Uterus (tissue), 4 donors: ENCODE measurements at places on chromosomes 2 and 18.

DNA sequence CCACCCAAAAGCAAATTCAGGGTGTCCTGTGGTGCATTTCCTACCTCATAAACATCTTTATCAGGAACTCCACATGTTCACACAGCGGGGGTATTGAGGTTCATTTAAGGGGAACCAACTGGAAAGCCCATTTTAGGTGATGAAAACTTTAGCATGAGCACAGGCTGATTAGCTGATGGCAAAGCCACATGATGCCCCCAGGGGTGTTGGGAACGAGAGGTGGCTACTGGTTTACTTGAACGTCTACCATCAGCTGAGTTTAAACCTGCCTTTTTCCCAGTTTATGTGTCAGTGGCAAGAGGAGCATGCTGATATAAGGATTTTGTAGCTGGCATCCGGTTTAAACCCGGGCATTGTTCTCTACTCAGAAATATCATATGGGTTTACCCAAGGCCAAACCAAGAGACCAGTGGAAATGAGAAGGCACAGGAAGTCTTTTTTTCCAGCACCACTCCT lies 54.5 kb upstream of the UPP2 start:
- H3K4me1 ChIP-seq, result no peaks in the 10 kb centered on the region
- no peaks in the 10 kb centered on the region for H3K36me3 ChIP-seq
- no peak for DNase-seq
- H3K27me3 ChIP-seq, result no peaks in the 10 kb centered on the region
- H3K4me3 ChIP-seq, result no peak overlapping the region

DNA sequence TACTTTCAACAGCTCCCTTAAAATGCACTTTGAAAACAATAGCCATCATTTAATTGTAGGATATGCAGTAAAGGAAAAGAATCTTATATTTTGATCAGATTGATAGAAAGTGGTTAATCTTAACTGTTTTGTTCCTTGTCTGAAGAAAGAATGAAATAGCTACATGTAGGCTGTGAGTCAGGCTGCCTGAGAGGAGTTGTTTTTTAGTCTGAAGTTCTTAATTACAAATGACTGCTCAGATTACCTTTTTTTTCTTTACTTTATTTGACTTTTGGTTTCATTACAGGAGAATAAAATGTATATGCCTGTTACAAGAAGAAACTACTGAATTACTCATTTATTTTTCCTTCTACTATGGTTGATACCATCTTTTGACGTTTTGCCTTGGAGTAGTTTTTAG lies 56.8 kb downstream of the AGFG1 start:
- H3K27me3 ChIP-seq, result no peaks in the 10 kb centered on the region
- no peak for DNase-seq
- no peaks in the 10 kb centered on the region for H3K4me1 ChIP-seq
- no peak overlapping the region for H3K27ac ChIP-seq
- H3K36me3 ChIP-seq, result no peaks in the 10 kb centered on the region

DNA sequence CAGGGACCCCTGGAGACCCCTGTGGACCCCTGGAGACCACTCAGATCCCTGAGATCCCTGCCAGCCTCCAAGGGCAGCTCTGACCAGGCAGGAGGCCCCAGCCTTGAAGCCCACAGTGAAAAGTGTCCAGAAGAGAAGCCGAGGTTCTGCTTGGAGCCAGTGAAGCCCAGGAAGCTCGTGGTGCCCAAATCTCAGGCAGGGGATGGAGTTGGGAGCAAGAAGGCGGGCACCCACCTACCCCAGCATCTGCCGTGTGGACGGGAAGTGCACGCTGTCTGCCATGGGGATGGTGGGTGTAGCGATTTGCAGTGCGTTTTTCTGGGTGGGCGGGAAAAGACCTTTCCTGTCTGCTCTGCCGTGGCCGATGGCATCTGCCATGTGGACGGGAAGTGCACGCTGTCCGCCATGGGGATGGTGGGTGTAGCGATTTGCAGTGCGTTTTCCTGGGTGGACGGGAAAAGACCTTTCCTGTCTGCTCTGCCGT lies 120.6 kb upstream of the CTDP1 start:
- no peaks in the 10 kb centered on the region for H3K27me3 ChIP-seq
- H3K4me3 ChIP-seq, result no peak overlapping the region
- H3K36me3 ChIP-seq, result no peaks in the 10 kb centered on the region
- H3K4me1 ChIP-seq, result no peaks in the 10 kb centered on the region
- DNase-seq, result no peak

- no peaks in the 10 kb centered on the region for H3K27me3 ChIP-seq
- H3K27ac ChIP-seq, result no peak overlapping the region
- no peak for DNase-seq
- no peaks in the 10 kb centered on the region for H3K4me1 ChIP-seq
- no peak overlapping the region for H3K4me3 ChIP-seq
- no peaks in the 10 kb centered on the region for H3K36me3 ChIP-seq
Observed at GRCh38 chr2:232476791-232477190, 10.8 kb downstream of the ECEL1 start.

DNA sequence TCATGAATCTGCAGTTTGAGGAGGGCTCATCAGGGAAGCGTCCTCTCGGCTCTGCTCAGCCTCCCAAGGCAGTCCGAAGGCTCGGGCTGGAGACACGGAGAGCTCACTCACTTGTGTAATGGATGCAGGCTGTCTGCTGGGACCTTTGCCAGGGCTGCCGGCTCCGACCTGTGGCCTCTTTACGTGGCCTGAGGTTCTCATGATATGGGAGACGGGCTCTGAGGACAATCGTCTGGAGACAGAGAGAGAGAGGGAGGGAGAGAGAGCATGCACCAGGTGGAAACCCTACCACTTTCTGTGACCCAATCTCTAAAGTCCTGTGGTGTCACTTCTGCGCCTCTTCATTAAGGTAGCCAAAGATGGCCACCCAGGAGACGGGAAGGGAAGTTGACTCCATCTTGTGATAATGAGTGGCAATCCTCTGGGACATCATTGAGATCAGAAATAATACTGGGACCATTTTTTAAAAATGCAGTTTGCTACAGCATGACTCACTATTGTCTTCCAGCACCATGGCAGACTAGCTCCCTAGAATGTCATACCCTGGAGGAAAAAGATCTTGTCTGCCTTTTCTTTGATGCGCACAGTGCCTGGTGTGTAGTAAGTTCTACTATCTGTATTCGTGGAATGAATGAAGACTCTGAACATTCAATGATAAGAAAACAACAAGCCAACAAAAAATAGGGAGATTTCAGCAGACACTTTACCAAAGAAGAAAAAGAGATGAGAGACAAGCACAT lies 60.2 kb downstream of the CD8B2 start:
- no peak overlapping the region for H3K27ac ChIP-seq
- H3K4me1 ChIP-seq, result no peaks in the 10 kb centered on the region
- no peak for DNase-seq
- H3K27me3 ChIP-seq, result no peaks in the 10 kb centered on the region
- H3K36me3 ChIP-seq, result no peaks in the 10 kb centered on the region

DNA sequence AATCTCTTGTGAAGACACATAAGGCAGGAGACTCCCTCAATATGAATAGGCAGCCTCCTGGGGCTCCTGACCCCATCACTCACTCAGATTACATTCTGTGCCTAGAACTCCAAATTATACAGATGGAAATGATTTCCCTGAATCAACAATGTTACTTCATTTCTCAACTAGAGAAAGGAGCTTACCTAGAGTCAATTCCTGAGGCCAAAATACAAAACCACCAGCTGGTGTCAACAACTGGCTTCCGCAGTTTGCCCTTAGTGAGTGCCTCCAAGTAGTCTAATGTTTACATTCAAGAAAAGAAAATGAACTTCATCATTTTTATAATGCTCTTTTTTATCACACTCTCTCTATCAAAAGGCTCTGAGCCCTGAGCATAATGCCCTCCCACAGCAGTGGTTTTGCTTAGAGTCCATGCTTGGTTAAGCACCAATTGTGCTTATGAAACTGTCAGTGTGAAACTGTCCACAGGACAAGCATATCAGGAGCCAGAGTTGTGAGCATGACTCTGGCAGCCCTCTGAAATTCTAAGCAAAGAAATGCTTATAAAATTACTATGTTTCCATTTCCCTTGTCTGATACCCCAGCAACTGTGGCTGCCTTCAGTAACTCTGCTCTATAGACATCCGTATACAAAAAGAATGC lies 305.7 kb upstream of the PKDCC start:
- no peak for DNase-seq
- no peaks in the 10 kb centered on the region for H3K27me3 ChIP-seq
- no peak overlapping the region for H3K4me3 ChIP-seq
- H3K27ac ChIP-seq, result no peak overlapping the region
- H3K36me3 ChIP-seq, result no peaks in the 10 kb centered on the region

DNA sequence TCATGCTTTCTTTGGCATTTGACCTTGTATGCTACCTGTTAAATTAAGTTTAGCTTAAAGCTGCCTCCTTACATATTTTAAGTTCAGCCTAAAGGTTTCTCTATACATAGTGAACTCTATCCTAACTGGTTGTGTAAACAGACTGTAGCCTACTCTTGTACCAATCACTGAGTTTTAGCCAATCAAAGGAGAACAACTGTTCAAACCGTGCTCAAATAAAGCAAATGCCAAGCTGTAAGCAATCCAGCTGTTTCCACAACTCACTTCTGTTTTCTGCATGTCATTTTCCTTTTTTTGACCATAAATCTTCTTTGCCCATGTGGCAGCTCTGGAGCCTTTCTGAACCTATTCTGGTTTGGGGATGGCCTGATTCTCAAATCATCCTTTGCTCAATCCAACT lies 1603.8 kb upstream of the ACVR2A start:
- no peak for DNase-seq
- H3K4me3 ChIP-seq, result no peak overlapping the region
- no peaks in the 10 kb centered on the region for H3K4me1 ChIP-seq
- H3K27me3 ChIP-seq, result no peaks in the 10 kb centered on the region
- no peak overlapping the region for H3K27ac ChIP-seq
- H3K36me3 ChIP-seq, result no peaks in the 10 kb centered on the region

DNA sequence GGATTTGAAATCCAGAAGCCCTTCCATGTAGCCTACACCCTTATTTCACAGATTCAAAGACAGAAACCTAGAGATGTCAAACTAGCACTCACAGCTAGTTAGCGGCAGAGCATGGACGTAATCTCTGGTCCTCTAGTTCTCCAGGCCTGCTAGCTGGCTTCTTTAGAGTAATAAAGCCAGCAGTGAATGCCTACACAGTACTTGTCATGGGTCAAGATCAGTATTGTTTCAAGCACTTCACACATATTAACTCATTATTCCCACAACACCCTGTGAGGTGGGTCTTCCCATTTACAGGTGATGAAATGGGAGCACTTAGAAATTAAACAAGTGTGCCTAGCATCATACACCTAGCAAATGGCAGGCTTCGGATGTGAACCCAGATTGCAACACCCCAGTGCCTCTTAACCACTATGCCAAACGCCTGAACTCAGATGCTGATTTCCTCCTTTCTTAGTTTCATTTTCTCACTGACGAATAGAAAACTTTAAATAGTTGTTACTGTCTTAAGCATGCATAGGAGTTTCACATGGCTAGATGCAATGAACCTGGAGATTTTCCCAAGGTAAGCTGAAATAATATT lies 14.5 kb upstream of the ZBTB14 start:
- no peaks in the 10 kb centered on the region for H3K27me3 ChIP-seq
- H3K4me1 ChIP-seq, result no peaks in the 10 kb centered on the region
- H3K4me3 ChIP-seq, result no peak overlapping the region
- no peaks in the 10 kb centered on the region for H3K36me3 ChIP-seq

GRCh38 chr18:79866889-79867574 lies 69.3 kb downstream of the KCNG2 start:
- no peak overlapping the region for H3K27ac ChIP-seq
- H3K36me3 ChIP-seq, result no peaks in the 10 kb centered on the region
- no peaks in the 10 kb centered on the region for H3K27me3 ChIP-seq
- H3K4me3 ChIP-seq, result no peak overlapping the region
- H3K4me1 ChIP-seq, result no peaks in the 10 kb centered on the region
- no peak for DNase-seq

- no peaks in the 10 kb centered on the region for H3K36me3 ChIP-seq
- no peak overlapping the region for H3K4me3 ChIP-seq
- H3K27me3 ChIP-seq, result no peaks in the 10 kb centered on the region
- H3K27ac ChIP-seq, result peak overlapping the region; percentile 28
Observed at GRCh38 chr2:134301099-134301927, 47.4 kb downstream of the MGAT5 start.

- DNase-seq, result no peak
- H3K4me1 ChIP-seq, result no peaks in the 10 kb centered on the region
- no peak overlapping the region for H3K27ac ChIP-seq
- H3K4me3 ChIP-seq, result no peak overlapping the region
- no peaks in the 10 kb centered on the region for H3K27me3 ChIP-seq
Observed at GRCh38 chr2:1571477-1572417, 158.5 kb downstream of the TPO start.

GRCh38 chr2:19178175-19178574 lies 180.2 kb downstream of the OSR1 start:
- H3K27me3 ChIP-seq, result no peaks in the 10 kb centered on the region
- H3K27ac ChIP-seq, result no peak overlapping the region
- no peaks in the 10 kb centered on the region for H3K4me1 ChIP-seq
- no peak for DNase-seq

DNA sequence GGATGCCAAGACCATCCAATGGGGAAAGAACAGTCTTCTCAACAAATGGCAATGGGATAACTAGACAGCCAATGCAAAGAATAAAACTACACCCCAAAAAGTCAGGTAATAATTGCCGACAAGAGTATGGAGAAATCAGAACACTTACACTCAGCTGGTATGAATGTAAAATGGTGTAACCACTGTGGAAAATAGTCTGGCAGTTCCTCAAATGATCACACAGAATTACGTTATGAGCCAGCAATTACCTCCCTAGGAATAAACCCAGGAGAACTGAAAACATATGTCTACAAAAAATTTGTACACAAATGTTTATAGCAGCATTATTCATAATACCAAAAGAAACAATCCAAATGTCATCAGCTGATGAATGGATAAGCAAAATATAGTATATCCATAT lies 8.8 kb downstream of the IWS1 start:
- H3K27me3 ChIP-seq, result no peaks in the 10 kb centered on the region
- H3K4me1 ChIP-seq, result peaks cover 21% of the 10 kb centered on the region
- DNase-seq, result no peak
- no peaks in the 10 kb centered on the region for H3K36me3 ChIP-seq

- no peaks in the 10 kb centered on the region for H3K27me3 ChIP-seq
- H3K36me3 ChIP-seq, result no peaks in the 10 kb centered on the region
- no peak for DNase-seq
- H3K4me1 ChIP-seq, result no peaks in the 10 kb centered on the region
- H3K4me3 ChIP-seq, result no peak overlapping the region
Observed at GRCh38 chr2:212227755-212228154, 310.8 kb downstream of the ERBB4 start.

DNA sequence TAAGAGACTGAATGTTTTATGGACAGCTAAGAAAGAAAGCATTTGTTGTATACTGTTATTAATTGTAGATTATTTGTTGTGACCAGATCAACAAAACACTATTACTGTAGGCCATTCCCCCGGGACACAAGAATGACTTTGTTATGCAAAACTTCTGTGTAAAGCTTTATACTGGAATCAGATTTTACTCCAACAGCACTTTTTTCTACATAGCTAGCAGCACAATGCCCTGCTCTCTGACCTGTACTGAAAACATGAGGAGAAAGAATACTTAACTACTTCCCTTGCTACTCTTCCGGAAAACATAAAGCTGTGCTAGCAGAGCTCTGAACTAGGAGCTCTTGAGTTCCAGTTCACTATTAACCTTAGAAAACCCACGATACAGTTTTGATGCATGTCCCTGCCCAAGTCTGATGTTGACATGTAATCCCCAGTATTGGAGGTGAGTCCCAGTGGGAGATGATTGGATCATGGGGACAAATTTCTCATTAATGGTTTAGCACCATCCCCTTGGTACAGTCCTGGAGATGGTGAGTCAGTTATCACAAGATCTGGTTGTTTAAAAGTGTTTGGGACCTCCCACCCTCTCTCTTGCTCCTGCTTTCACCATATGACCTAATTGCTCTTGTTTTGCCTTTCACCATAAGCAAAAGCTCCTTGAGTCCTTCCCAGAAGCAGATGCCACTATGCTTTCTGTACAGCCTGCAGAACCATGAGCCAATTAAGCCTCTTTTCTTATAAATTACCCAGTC lies 601.1 kb upstream of the PIK3C3 start:
- no peaks in the 10 kb centered on the region for H3K4me1 ChIP-seq
- no peak for DNase-seq
- H3K4me3 ChIP-seq, result no peak overlapping the region
- H3K36me3 ChIP-seq, result no peaks in the 10 kb centered on the region
- H3K27me3 ChIP-seq, result no peaks in the 10 kb centered on the region
